ENCODE measurements at places on chromosomes 3 and 15.

- no peak for DNase-seq
Observed at GRCh38 chr3:359672-360071, 163.1 kb downstream of the CHL1 start.

DNA sequence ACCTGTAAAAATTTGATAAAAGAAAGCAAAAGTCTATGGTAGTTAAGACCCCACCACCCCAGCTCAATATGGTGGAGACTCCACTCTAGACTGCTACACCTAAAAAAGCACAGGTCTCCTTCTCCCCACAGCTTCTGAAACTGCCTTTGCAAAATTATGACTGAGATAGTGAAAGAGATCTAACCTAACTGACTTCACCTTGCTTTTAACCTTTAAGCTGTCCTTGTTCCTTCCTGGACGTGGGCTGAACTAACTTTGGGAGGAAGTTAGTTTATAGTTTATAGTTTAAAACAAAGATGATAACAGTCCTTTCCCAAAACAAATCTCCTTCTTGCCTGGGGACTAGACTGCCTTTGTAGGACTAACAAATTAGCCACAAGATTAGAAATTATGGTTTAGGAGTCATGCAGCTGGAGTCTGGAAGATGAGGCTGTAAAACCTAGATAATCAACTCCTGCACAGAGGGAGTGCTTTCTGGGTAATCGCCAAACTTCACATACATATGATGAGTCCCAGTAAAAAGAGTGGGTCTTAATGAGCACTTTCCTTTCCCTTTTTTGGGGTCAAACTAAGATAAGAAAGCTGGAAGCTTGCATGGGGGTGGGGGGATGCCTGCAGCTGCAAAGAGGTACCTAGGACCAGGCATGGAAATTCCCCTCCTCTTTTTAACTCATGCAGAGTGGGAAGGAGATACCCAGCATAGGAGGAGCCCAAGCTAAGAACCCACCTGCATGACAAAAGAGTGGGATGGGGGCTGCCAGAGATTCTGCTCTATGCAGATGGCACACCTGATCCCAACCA is 17.5 kb downstream of the CCR8 start:
- DNase-seq = no peak

- DNase-seq = no peak
Observed at GRCh38 chr15:29900237-29901189, 78.2 kb upstream of the TJP1 start.

- DNase-seq = peak; percentile 38
Observed at GRCh38 chr15:91049378-91050127, 27.2 kb upstream of the VPS33B start.

DNA sequence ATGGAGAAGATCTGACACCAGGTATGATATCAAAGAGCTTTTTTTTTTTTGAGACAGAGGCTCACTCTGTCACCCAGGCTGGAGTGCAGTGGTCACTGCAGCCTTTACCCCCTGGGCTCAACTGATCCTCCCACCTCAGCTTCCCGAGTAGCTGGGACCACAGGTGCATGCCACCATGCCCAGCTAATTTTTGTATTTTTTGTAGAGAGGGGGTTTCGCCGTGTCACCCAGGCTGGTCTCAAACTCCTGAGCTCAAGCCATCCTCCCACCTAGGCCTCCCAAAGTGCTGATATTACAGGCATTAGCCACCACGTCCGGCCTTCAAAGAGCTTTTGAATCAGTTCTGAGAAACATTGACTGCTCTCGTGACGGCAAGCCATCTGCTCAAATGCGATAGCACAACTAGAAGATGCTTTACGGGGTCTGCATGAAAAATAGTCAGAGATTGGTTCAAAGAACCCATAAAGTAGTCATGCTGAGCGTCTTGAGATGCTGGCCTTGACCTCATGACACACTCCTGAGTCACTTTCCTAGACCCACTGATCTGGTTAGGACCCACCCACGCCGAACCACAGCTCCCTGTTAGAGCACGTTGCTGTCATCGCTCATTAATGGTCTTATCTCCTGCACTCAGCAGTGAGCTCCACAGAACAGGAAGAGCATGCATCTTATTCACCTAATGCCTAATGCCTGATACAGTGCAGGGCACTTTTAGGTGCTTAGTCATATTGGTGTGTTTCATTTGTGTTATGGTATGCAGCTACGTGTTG is 57.0 kb upstream of the NR2F2 start:
- no peak for DNase-seq

DNA sequence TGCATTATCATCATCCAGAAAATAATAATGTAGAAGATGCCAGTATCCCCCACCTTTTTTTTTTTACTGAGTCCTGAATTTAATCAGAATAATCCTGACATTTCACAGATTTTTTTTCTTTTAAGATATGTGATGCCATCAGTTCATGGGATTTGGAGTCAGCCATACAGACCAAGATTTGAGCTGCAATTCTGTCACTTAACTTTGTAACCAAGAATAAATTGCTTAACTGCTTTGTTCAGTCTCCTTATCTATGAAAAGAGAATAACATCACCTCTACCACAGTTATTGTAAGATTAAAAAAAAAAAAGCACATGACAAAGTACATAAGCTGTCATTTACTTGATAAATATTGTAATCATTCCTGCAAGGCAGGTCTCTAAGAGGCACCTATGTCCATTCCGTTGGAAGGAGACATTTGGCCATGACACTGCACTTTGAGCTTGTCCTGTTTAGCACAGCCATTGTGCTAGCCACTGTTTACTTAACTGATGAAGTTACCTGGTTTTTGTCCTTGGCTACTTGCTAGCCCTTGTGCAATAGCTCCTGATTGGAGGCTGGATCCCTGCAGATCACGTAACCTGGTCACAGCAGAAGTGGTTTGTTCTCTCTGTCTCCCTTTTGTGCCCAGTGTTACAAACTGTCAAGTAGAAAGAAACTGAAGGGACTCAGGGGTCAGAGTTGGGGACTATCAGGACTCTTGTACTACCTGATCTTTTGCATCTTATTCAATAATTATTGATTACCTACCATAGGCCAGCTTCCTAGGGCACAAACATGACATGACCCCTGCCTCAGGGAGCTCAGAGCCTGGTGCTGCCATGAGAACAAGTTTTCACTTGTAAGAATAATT is 306.0 kb downstream of the WDR72 start:
- no peak for DNase-seq

DNA sequence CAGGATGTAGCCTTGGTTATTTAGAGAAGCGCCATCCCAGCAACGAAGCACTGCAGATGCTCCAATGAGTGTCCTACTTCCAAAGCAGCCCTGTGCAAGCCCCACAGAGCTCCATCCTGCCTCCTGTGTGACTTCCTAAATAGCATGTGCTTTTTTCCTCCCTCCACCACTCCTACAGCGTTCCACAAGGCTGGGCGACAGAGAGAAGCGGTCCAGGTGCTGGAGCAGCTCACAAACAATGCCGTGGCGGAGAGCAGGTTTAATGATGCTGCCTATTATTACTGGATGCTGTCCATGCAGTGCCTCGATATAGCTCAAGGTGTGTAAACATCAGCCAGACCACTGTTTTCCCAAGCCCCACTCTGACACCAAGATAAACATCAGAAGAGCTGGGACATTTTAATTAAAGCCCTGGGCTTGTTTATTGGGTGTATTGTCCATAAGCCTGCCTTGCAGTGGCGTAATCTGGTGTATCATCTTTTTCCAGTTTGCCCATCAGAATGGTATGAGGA is 22.2 kb upstream of the RHO start:
- DNase-seq = no peak

DNA sequence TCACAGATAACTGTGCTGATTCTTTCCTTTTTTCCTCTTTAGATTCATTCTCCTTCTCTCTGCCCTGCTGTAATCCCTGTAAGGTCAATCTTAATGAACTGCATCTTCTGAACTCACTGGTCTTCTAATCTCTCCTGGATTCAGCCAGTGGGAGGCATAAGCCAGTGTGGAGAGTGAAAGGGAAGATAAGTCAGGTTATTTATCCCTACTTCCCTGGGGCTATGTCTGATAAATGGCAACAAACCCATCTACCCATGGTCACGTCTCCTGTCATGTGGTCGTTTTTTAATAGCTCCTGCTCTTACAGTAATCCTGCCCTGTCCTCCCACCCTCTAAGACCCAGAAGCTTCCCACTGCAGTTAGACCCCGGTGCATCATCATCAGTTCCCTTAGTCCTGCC is 199.6 kb upstream of the NAALADL2 start:
- no peak for DNase-seq

- no peak for DNase-seq
Observed at GRCh38 chr3:94159062-94159828, 96.4 kb downstream of the NSUN3 start.

DNA sequence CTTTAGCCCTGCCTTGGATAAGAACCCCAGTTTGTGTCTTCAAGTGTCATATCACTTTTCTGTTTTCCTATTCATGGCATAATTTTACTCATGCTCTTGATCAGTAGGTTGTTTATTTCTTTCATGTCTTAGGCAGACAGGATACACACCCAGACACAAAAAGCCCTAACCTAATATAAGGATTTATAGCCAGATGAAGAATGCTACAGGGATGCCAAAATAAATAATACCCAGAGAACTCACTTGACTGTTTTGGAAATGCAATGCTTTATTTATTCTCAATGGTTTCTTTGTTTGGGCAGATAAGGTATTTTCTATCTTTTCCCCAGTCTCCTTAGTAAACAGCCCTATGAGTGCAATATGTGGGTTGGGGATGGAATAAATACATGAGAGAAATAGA is 424.0 kb upstream of the PDZRN3 start:
- DNase-seq = no peak

DNA sequence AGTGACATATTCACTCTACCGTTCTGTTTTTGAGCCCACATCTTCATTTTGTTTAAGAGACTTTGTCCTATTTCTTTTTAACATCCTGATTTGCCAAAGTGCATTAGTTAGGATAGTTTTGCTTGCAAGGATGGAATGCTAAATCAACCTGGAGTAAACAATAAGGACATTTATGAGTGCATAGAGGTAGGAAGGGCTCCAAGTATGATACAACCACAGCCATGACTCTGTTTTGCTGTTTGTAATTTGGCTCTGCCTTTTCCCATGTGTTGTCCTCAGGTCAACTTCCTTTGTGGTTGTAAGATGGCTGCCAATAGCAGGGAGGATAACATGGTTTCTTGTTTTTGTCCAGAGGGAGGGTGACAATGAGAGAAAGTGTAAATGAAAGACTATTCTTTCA is 66.4 kb upstream of the GOLIM4 start:
- DNase-seq = no peak

DNA sequence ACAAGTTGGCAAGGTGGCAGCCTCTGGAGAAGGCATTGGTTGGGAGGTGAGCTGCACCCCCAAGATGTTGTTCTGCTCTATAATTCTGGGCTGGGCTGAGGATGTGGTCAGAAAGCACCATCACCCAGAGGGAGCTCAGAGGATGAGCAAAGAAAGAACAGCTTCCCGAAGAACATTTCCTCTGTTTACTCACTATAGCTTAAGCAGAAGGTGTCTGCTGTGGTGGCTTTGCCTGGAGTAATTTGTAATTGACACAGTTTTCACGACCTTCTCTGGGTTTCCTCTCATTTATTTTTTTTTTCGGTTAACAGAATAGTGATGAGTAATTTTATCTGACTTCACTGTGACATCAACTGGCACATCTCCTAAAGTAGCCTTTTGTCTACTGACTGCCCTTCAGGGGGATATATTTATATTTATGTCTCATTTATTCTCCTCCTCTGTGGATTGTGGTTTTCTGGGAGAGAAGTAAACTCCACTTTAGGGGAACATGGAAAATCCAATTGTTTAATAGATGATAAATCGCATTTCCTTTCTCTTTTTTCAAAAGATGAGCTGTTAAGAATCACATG is 49.5 kb upstream of the ABHD17C start:
- DNase-seq = no peak

DNA sequence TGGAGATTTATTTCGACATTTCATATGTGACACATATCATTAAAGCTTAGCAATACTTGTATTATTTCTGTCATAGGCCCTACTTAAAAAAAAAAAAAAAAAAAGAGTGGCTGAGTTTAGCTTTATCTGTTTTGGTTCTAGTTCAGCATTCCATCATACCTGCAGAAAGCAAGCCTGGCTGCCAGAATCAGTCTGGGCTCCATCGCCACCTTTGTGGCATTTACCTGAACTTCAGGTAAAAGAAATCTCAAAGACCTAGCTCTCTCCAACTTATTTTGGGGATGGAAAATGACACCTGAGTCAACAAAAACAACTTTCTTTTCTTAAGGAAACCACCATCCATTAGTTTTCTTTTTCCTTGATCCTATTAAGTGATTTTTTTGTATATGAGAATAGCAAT is 82.1 kb downstream of the NEK10 start:
- DNase-seq = no peak

GRCh38 chr3:19885468-19885867 is 48.5 kb downstream of the EFHB start:
- DNase-seq = no peak

GRCh38 chr3:37770938-37771918 is 90.5 kb upstream of the CTDSPL start:
- no peak for DNase-seq

DNA sequence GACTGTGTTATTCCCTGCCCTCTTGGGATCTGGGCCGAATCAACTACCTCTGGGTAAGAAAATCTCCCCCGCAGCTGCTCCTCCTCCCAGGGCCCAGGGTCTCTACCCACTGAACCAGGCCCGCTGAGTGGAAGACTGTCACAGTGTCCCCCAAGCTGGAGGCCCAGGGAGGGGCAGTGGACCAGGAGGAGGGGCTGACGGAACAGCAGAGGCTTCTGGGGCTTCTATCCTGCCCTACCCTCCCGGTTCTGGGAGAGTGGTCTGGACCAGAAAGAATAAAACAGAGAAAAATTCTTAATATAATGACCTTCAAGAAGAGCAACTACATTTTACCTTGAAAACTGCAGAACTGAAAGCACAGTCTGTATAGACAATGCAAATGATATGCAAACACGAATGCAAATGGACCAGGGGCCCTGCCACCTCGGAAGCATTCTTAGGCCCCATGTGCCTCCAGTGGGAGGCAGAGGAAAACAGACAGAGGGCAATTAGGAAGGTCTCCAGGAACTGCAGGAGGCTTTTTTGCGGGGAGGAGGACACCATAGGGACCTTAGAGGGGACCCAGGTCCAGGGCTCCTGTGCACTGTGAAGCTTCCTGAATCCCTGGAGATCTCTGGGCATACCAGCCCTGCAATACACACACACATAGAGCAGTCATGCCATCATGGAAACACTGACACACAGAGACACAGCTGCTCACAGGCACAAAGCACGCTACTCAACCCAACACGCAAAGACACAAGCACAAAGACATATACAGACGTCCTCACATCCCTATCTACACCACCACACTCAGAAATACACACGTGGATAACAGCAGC is 12.3 kb downstream of the MEGF11 start:
- DNase-seq = no peak
